WTC11 (cell line): ENCODE measurements at places on chromosomes 2 and 18. TPM values are rescaled to one million over a fixed set of nuclear protein-coding genes. Genes with fewer than 3 reads are reported as not detected.
A peak's percentile ranks its signal among the peaks of the same experiment; 100 is the strongest.

DNA sequence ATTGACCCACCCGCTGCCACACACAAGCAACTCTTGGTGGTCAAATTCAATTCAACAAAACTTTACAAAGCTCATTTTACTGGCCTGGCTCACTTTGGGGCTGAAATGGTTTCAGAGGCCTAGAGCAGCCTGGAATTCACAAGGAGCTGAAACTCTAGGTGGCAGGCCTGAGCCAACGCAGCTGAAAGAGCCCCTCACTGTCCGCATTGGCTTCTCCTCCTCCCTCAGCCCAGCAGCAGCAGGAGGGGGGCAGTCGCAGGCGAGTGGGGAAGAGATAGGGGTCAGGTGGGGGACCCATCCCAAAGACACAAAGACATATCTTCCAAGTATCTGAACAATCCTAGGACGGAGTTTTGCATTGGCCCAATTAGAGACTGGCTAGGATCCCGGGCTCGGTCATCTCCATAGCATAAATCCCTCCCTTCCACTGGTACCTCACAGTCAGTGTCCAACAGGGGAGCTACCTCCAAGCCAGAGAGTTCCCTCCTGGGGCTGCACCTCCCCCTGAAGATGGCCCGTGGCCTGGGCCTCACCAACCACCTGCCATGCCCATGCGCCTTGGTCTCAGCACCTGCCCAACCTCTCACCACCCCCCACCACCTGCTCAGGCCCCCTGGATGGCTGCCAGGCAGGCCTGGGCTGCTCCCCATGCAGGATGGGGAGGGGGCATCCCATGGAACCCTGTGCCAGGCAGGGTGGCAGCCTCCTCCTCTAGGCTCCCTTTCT lies 113.4 kb downstream of the ZBTB7C start:
- H3K36me3 ChIP-seq: no peaks in the 10 kb centered on the region
- H3K27me3 ChIP-seq: no peaks in the 10 kb centered on the region
- H3K4me3 ChIP-seq: no peak overlapping the region
- peak; percentile 66 for DNase-seq

Gene CERKL
- total RNA-seq: 0.14 to 0.24 TPM in 2 of 3 replicates, not detected in the other

- no peak overlapping the region for H3K27ac ChIP-seq
- H3K27me3 ChIP-seq: no peaks in the 10 kb centered on the region; the same call in 1 of the 2 replicates
- no peaks in the 10 kb centered on the region for H3K36me3 ChIP-seq
Observed at GRCh38 chr2:119405151-119405550, 26.5 kb upstream of the TMEM37 start.

DNA sequence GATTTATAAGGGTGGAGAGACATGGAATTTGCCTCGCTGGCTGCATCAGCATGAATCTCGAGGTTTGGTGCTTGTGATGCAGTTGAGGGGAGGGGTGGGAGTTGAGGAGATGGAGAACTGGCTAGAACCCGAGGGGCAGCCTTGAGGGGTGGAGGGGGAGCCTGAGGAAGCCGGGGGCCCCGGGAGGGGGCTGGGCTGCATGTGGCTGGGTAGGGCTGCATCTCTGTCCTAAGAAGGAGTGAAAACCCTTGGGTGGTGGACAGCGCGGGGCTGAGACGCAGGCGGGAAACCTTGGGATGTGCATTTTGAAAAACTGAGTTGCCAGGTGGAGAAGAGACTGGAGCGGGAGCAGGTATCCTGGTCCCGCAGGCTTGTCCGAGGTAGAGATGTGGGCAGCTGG lies 64.2 kb downstream of the SNTG2 start:
- peaks cover 37% of the 10 kb centered on the region for H3K4me1 ChIP-seq
- no peak overlapping the region for H3K27ac ChIP-seq
- H3K27me3 ChIP-seq: peaks cover 15% of the 10 kb centered on the region
- no peaks in the 10 kb centered on the region for H3K36me3 ChIP-seq
- H3K4me3 ChIP-seq: no peak overlapping the region

Gene SPDYA
- total RNA-seq: 0.30 to 0.61 TPM (median 0.46 TPM) in 3 replicates

DNA sequence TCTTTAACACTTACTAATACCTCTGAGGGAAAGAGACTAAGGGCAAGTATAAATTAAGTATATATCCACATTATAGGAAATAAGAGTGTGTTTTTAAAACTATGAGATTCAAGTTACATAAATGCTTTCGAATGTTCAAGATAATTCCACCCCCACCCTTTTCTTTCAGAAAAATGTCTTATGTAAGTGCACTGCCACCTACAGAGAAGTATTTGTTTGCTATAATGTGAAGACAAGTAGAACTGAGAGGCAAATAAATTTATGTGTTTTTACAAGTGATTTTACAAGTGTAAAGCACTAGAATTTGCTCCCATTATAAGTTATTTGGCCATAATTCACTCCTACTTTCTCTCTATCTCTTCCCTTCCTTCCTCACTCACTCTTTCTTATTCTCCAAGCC lies 99.9 kb upstream of the CRACDL start:
- DNase-seq: no peak
- peaks cover 41% of the 10 kb centered on the region for H3K4me1 ChIP-seq
- H3K27me3 ChIP-seq: no peaks in the 10 kb centered on the region
- H3K27ac ChIP-seq: no peak overlapping the region
- no peak overlapping the region for H3K4me3 ChIP-seq
- H3K36me3 ChIP-seq: peaks cover 13% of the 10 kb centered on the region

Gene SAG
- 0.14 TPM in 1 of 3 replicates, not detected in the others for total RNA-seq

Gene FSIP2
- 1.9 to 2.2 TPM (median 1.9 TPM) in 3 replicates for total RNA-seq

Gene HAT1
- 50.6 to 58.9 TPM (median 54.5 TPM) in 3 replicates for total RNA-seq

DNA sequence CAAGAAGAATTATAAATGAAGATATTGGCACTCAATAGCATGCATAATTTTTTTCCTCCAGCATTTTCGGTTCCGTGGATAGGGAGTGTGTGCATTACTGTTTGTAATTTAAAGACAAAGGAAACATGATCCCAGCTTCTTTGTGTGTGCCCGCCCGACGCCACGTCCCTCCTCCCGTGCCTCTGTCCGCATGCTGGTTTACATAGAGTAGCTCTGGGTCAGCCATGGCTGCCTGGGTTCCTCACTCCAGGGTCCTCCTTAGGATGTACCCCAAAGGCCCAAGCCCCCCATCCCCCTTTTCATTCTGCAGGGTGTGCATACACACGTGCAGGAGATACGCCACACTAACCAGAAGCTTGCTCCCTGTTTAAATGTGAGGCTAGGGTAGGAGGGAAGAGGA lies 214.7 kb downstream of the KLHL29 start:
- H3K27ac ChIP-seq: no peak overlapping the region
- H3K27me3 ChIP-seq: no peaks in the 10 kb centered on the region
- DNase-seq: no peak
